Activated CD4-positive, alpha-beta memory T cell treated with anti-CD3 and anti-CD28 coated beads, Interleukin-2, amount 10 ng/mL, durations not matched to agents 7 days and 5 days (primary cell): ENCODE measurements at places on chromosomes 16 and 17. TPM values are rescaled to one million over a fixed set of nuclear protein-coding genes. Genes with fewer than 3 reads are reported as not detected.

Gene RCVRN
- total RNA-seq = not detected

Gene ANKFN1
- not detected for total RNA-seq

Gene PRAC1
- total RNA-seq = not detected

DNA sequence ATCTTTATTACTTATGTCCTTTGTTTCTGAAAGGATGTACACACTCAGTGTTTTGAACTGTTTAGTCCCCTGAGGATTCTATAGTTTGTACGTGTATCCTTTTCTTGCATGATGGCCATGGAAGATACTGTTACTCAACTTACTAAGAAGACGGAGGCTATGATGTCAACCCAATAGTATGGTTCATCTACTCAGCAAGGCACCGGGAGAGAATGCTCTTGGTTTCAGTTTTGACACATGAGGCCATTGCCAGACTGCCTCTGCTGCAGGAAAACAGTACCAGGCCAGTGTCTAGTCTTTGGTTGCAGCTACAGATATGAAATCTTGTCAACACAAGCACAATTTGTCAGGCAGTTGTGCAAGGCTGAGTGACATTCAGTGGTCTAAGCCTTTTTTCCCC is 134.5 kb downstream of the MRTFB start:
- H3K27ac ChIP-seq = no peak overlapping the region
- H3K27me3 ChIP-seq = no peaks in the 10 kb centered on the region
- no peaks in the 10 kb centered on the region for H3K36me3 ChIP-seq
- H3K4me3 ChIP-seq = no peak overlapping the region

DNA sequence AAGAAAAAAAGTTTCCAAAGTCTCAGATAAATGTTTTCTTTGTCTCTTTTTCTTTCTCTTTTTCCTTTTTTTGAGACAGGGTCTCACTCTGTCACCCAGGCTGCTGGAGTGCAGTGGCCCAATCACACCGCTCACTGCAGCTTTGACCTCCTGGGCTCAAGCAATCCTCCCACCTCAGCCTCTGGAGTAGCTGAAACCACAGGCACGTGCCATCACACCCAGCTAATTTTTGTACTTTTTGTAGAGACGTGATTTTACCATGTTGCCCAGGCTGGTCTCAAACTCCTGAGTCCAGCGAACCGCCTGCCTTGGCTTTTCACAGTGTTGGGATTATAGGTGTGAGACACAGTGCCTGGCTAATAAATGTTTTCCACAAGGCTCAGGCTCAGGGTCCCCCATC is 53.3 kb upstream of the KSR1 start:
- H3K4me1 ChIP-seq = no peaks in the 10 kb centered on the region
- DNase-seq = no peak
- H3K27ac ChIP-seq = no peak overlapping the region
- H3K27me3 ChIP-seq = peaks cover 6% of the 10 kb centered on the region
- H3K36me3 ChIP-seq = no peaks in the 10 kb centered on the region
- no peak overlapping the region for H3K4me3 ChIP-seq

GRCh38 chr16:3842994-3843393 is 37.5 kb downstream of the CREBBP start:
- peaks cover 12% of the 10 kb centered on the region for H3K36me3 ChIP-seq
- H3K27me3 ChIP-seq = no peaks in the 10 kb centered on the region
- peaks cover 4% of the 10 kb centered on the region for H3K4me1 ChIP-seq
- H3K27ac ChIP-seq = no peak overlapping the region

DNA sequence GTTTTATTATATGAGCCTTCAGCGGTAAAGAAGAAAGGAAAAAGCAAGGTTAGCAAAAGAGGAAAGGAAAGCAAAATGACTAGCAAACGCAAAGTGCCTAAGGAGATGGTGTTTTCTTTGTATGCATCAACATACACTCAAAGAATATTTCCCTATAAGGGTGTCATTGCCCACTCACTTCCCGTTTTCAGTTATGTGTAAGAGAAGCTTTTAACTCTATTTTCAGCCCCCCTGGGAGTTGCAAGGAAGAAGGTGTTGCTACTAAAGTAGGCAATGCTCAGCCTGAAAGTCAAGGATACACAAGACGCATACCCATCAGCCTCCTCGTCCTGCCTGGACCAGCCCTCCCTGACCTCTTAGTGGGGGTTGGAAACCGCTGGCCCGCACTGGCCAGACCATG is 267.7 kb upstream of the ZFHX3 start:
- no peak overlapping the region for H3K4me3 ChIP-seq
- H3K27ac ChIP-seq = no peak overlapping the region
- no peaks in the 10 kb centered on the region for H3K27me3 ChIP-seq
- H3K4me1 ChIP-seq = no peaks in the 10 kb centered on the region
- DNase-seq = no peak

GRCh38 chr17:10141436-10141835 is 57.0 kb downstream of the GAS7 start:
- H3K27me3 ChIP-seq = peaks cover 3% of the 10 kb centered on the region
- H3K4me1 ChIP-seq = no peaks in the 10 kb centered on the region
- DNase-seq = no peak

GRCh38 chr17:75845933-75846691 is 1.9 kb upstream of the UNC13D start:
- H3K4me1 ChIP-seq = peaks cover 31% of the 10 kb centered on the region
- H3K27me3 ChIP-seq = no peaks in the 10 kb centered on the region
- H3K36me3 ChIP-seq = peaks cover 45% of the 10 kb centered on the region
- peak overlapping the region; percentile 81 for H3K27ac ChIP-seq
- DNase-seq = no peak
- peak overlapping the region; percentile 43 for H3K4me3 ChIP-seq

Gene CCL2
- total RNA-seq = not detected

Gene OR4D1
- 0.83 TPM for total RNA-seq
